Stimulated activated CD8-positive, alpha-beta memory T cell treated with anti-CD3 and anti-CD28 coated beads, Interleukin-7, amount 100 ng/mL, for 48 hours (primary cell): ENCODE measurements at places on chromosomes 12 and 14.

- no peak for DNase-seq
Measured at GRCh38 chr14:100107236-100107635, 42.0 kb downstream of the EVL start.

DNA sequence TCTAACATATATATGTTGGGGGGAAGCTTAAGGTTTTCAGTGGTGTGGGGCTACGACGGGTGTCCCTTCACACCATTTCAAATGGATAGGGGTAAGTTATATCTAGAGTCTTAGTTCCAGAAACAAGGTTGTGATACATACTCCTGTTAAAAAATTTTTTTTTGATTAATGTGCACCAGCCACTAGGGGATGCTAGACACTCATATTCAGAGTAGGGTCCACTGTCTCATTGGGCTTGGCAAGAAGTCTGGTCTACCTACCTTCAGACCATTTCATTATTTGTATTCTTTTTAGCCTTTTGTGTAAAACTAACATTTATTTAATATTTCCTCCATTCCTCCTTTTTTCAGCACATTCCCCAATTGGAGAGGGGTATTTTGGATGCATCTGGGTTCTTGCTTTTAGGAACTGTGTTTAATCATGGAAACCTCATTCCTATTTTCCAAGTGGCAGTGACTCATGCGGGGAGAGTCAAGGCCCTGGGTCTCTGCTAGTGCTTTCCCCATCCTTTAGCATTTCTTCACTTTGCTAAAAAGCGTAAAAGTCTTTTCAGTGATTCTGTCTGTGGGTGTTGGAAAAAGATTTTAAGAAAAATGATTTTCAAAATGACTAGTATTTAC is 33.4 kb downstream of the ANO4 start:
- DNase-seq: no peak

DNA sequence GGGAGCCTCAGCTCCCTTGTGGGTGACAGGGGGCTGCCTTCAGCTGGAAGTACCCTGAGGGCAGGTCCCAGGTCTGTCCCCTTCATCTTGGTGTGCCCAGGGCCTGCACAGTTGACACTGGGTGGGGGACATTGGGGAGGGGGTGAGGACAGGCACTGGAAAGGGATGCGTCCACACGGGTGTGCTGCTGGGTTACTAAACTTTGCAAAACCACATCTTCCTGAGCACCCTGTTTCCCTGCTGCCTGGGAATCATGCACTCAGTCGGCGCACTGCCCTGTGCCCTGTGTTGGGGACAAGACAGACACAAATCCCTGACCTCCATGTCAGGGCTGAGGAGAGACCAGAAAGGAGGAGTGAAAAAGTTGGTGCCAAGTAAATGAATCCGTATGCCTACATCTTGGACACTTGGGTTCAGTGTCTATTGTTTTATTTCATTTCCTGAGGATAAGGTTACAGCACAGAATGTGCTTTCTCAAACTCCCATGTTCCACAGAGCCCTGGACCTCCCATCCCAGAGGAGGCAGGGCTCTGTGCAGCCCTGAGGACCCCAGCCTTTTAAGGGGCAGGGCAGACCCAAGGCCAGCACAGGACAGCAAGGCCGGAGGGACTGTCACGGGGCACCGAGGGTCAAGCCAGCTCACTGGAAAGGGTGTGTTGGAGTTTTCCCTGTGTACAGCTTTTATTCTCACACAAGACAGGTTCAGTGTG is 2.9 kb upstream of the SLC25A29 start:
- DNase-seq: no peak

DNA sequence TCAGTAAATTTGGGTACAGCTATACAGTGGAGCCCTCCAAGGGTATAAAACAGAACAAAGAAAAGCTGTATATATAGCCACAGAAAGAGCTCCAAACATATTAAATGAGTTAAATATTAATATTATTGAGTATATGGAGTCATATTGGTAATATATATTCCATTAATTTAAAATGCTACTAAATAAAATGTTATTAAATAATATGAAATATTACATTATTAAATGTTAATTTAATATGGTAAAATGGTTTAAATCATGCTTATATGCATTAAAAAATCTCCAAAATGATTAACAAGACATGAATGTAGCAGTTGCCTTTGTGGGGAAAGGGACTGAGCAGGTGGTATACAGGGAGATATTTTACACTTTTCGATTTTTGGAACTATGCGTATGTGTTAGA is 164.0 kb downstream of the PELI2 start:
- DNase-seq: no peak

DNA sequence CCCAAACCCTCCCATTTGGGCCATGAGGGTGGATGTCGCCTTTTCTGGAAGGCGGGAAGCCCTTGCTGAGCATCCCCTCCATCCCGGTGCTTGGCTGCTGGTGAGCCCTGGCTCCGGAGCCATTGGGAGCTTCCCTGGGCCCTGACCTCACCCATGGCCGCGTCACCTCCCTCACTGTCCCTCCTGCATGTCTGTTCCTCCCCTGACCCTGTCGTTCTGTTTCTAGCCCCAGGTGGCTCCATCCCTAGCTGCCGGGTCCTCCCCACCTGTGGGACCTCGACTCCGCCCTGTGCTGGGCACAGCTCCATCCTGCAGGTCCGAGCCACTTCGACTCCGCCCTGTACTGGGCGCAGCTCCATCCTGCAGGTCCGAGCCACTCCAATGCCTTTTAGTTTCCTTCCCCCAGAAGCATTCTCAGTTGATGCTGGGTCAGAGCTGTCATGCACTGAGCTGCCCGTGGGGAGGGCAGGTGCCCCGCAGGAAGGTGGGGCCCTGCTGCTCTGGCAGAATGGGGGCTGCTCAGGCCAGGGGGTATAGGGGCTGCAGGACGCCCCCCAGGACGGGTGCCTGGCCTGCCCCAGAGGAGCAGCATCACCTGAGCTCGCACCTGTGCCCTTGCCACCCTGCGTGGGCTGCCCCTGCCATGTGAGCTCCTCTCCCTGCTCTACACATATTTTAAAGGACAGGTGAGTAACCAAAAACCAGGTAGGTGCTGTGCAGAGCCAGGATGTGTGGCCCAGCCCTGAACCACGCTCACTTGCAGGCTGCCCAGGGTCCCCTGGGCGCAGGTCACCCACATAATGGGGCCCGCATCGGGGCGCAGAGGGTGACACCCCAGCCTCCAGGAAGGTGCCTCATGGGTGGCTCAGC is 19.0 kb downstream of the NOC4L start:
- DNase-seq: no peak

- DNase-seq: no peak
Measured at GRCh38 chr14:37602605-37603453, 7.4 kb downstream of the TTC6 start.

GRCh38 chr14:101834397-101834796 is 72.9 kb downstream of the PPP2R5C start:
- DNase-seq: no peak

- DNase-seq: no peak
Measured at GRCh38 chr14:104797115-104798044, 1.8 kb upstream of the AKT1 start.

DNA sequence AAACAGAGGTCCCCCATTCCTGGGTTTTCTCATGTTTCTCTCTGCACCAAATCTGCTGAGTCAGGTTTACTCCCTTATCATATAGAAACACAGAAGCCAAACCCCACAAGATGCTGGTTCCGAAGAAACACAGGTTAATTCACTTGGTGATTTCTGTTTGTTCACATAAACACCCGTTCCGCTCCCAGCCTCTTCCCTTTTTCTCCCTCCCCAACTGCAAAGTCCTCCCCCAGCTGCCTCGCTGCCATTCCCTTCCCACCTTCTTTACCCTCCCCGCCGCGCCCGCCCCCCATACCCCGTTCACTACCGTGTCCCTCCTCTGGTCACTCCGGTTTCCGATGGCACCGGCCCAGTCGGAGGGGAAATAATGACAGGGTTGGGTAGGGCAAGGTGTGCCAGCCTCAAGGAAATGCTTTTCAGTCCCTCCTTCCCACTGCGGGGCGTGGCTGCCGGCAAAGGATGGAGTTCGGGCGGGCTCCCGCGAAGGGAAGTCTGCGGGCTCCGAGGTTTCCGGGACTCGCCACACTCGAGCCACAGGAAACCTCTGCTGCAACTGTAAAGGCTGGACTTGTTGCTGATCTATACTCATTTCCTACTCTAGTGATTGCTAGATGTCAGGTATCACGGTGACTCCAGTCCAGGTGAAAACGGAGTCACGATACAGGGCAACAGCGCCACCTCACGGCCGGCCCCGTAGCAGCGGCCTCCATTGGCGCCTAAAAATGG is at the start of gene STYK1:
TSS of gene STYK1 (minus strand) at position 394 of the 726 bp plus-strand sequence. CDS start 39,434 bp downstream, outside the sequence.
- DNase-seq: peak; percentile 50

DNA sequence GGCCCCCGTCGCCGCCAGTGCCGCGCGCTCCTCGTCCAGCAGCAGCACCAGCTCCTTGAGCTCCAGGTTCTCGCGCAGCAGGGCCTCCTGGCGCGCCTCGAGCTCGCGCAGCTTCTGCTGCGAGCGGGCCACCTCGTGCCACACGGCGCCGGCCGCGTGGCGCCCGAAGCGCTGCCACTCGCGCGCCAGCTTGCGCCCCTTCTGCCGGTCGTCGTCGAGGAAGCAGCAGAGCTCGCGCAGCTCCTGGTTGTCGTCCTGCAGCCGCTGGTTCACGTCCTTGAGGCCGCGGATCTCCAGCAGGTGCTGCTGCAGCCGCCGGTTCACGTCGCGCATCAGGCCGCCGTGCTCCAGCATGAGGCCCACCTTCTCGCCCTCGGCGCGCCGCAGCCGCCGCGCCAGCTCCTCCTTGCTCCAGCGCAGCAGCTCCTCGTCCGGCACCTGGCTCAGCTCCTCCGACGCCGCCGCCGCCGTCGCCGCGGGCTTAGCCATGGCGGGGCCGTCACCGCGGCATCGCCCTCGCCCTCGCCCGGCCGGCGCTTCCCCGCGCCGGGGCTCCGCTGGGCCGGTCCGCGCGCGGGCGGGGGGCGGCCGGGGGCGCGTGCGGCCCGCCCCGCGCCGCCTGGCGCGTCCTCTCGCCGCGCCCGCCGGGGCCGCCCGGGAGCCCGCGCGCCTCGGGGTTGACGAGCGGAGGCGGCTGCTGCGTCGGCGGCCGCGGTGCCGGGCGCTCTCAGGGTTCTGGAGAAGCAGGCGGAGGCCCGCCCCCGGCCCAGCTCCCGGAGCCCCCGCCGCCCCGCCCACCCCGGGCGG is at the start of gene CCDC85C:
TSS of gene CCDC85C (minus strand) at position 737 of the 807 bp plus-strand sequence. CDS start at position 489, 248 bp downstream.
- DNase-seq: peak; percentile 8

DNA sequence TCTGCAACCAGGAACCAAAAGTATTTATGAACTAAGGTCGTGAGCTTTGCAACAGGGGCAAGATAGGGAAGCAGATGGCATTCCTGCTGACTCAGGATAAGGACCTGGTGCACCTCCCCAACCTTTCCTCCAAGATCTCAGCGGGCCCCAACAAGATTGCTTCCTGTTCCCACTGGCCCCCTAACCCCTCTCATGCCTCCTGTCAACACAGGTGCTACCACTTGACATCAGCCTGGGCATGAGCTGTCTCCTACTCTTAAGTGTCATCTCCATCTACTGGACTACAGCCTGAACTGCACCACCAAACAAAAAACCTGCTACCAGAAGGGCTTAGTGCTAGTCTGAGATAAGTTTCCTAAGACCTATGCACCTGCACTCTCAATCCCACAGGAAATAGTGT is 32.7 kb downstream of the MED6 start:
- DNase-seq: no peak

DNA sequence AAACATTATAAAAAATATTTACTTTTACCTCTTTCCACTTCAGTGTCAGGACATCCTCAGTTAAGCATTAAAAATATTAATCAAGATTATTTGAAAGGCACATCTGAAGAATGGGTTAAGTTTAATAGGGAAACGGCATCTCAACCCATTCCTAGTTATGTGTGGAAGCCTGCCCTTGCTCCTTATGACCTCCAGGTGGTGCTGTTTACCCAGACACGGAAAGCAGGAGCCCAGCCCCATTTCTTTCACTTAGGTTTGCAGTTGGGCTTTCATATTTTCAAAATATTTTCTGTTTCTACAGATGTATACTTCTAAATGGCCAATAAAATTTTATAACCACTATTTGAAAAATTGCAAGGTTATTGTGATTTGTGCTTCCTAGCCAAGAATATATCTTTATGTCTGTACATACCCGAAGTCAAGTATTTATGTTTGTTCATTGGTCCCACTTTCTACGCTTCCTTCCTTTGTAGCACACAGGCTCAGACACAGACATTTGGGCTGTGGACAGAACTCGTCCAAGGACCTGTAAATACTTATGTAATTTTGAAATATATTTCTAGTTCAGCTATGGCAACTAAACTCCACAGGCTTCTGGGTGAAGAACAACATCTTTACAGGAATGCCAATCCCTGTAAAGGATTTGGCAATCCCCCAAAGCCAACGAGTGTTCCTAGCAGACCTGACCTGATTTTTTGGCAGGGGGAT is 247.1 kb downstream of the AKAP6 start:
- no peak for DNase-seq

DNA sequence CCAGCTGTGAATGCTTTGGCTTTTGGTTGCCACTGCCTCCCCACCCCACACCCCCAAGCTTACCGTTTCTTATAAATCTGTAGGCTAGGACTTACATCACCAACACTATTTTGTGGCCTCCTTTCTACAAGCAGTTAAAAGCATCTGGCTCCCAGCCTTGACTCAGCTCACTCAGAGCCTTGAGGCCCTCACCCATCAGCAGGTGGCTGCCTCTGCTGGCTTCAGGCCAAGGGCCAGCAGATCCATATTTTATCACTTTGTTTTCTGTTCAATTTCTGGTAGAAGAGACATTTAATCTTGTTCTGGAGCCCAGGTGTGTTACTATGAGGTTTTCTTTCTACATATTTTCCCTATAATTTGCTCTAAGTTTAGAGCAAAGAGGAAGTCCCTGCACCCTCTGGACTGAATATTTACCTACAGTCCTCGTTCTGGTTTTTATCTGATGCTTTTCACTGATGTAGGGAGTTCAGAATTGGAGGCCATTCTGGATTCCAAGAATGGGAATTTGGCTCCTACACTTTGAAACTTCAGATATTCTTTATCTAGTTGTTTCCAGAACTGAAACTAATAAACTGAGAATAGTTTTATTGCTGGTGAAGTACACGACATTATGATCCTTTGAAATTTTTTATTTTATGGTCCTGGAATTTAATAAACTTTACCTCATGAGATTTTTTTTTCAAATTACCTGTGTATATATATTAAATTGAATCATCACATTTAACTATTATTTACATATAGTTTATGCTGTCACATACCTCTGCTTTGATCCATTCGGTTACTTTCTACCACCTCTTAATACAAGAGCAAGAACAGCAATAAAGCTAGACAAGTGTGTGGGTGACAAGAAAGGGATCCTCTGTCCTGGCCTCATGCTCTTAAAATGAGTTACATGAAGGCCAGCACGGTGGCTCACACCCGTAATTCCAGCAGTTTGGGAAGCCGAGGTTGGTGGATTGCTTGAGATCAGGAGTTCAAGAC is 22.2 kb downstream of the PLBD1 start:
- no peak for DNase-seq

GRCh38 chr14:91140672-91141071 is 26.8 kb downstream of the DGLUCY start:
- no peak for DNase-seq

- DNase-seq: no peak
Measured at GRCh38 chr12:27002141-27002540, 12.0 kb downstream of the TM7SF3 start.

DNA sequence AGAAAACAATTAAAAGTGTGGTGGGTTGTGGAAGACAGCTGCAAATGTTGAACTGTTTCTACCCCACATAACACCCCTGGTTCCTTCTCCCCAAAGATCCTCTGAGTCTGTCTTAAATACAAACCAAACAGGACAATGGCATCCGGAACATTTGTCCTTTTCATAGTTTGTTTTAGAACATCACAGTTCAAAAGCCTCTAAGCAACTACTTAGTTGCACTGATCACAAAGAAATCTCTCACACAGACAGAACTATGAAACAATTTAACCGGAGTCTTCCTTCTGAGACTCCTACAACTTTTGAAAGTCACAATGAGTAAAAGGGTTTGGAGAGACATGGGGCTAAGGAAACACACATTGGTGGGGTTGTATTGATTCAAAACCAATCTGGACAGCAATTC is 125.6 kb downstream of the SLC25A21 start:
- no peak for DNase-seq
